ENCODE measurements at places on chromosomes 2 and 18.

- H3K36me3 ChIP-seq: no peaks in the 10 kb centered on the region
- H3K27me3 ChIP-seq: no peaks in the 10 kb centered on the region
- peaks cover 2% of the 10 kb centered on the region for H3K4me1 ChIP-seq
- peak overlapping the region; percentile 95 for H3K27ac ChIP-seq
Observed at GRCh38 chr2:120013597-120014223, 833 bp downstream of the EPB41L5 start.

- H3K27me3 ChIP-seq: no peaks in the 10 kb centered on the region
- H3K36me3 ChIP-seq: no peaks in the 10 kb centered on the region
- H3K4me3 ChIP-seq: no peak overlapping the region
- H3K4me1 ChIP-seq: no peaks in the 10 kb centered on the region
- no peak overlapping the region for H3K27ac ChIP-seq
Observed at GRCh38 chr2:175158894-175159293, 9.1 kb downstream of the ATF2 start.

GRCh38 chr2:147499785-147500184 lies 345.0 kb upstream of the ACVR2A start:
- H3K4me3 ChIP-seq: no peak overlapping the region
- no peaks in the 10 kb centered on the region for H3K27me3 ChIP-seq
- no peak overlapping the region for H3K27ac ChIP-seq
- no peak for DNase-seq

DNA sequence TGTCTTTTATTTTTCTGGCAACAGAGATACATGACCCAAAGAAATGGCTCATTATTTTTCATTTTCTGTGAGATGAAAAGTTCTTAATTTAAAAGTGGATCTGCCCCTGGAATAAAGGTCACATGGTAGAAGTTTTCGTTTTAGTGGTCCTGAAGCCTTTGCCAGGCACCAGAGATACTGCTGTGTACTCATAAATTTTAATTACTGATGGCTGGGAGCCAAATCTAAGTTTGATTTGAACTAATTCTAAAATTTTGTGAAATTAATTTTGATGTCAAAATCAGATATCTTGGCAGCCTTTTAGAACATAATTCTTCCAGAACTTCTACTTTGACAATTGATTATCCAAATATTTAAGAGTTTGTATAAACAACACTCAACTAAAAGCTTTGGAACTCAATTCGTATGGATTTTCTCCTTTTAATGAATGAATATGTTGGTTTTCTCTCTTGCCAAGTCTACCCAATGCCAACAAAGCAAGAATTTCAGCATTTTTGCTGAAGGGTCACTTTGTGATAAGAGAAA lies 128.5 kb upstream of the SP5 start:
- no peak overlapping the region for H3K4me3 ChIP-seq
- DNase-seq: no peak

- H3K27me3 ChIP-seq: no peaks in the 10 kb centered on the region
- H3K4me1 ChIP-seq: peaks cover 11% of the 10 kb centered on the region
- DNase-seq: no peak
Observed at GRCh38 chr2:17795309-17795708, 21.0 kb upstream of the MSGN1 start.

DNA sequence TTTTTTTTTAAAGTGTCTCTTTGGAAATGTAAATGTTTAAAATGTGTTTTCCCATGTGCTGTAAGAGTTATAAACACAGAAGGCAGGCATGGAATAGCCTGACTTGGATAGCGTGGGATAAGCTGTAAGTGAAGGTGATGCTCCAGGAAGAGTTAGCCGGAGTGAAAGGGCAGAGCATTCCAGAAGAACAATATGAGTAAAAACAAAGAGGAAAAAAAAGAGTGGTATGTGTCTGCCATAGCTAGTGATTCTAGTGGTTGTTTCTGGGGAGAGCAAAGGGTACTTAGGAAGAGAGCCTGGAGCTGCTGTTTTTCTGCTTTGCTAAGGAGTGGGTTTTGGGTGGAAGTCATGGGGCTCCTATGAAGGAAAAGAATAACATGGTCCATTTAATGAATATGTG lies 126.9 kb upstream of the DLGAP1 start:
- no peaks in the 10 kb centered on the region for H3K27me3 ChIP-seq
- no peaks in the 10 kb centered on the region for H3K36me3 ChIP-seq
- no peak overlapping the region for H3K4me3 ChIP-seq
- no peaks in the 10 kb centered on the region for H3K4me1 ChIP-seq
